ENCODE measurements at places on chromosomes 13 and 19. TPM values are rescaled to one million over a fixed set of nuclear protein-coding genes. Genes with fewer than 3 reads are reported as not detected.

PSG7 gene
- not detected for total RNA-seq

GJB6 gene
- 1.9 TPM for total RNA-seq

DNA sequence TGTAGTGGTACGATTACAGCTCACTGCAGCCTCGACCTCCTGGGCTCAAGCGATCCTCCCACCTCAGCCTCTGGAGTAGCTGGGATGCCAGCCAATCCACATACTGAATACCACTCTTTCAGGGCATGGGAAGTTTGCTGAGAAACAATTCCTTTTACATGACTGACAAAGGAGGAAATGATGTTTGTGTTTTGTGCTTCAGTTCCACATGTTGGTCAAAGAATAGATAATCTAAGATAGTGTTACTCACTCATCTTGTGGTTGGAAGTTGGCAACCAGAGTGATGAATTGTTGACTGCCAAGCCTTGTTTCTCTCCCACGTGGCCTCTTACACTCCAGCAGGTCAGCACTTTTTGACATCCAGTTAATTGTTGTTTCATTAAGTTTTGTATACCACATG, 7.6 kb downstream of the MBD3L2B start:
- DNase-seq: no peak

DNA sequence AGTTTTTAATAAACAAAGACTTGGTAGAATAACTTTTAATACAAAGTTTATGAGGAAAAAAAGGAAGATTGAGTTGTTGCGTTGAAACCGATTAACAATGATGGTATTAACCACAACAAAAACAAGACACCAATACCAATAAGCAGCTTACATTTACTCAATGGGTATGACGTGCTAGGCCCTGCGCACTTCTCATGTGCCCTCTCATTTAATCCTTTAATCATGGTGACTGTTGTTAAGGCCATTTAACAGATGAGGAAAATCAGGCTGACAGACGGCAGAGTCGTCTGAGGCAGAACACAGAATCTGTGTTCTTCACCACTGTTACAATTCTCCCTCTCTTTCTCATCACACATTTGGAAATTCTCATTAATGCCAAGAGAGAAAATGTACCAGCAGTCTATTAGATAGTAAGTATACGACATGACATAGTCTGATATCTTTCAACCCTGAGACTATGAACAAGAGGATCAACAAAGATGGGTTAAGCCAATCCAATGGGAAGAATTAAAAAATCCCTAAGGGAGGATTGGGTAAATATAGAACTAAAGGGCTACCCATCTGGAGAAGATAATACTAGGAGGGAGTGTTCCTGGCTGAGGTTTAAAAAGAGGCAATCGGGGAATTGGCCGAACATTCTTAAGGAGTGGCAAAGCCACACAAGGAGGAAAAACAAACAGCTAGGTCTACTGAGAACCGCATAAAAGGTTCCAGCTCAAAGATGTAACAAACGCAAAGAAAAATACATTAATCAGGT, 54.0 kb downstream of the DOCK9 start:
- DNase-seq: no peak

DNA sequence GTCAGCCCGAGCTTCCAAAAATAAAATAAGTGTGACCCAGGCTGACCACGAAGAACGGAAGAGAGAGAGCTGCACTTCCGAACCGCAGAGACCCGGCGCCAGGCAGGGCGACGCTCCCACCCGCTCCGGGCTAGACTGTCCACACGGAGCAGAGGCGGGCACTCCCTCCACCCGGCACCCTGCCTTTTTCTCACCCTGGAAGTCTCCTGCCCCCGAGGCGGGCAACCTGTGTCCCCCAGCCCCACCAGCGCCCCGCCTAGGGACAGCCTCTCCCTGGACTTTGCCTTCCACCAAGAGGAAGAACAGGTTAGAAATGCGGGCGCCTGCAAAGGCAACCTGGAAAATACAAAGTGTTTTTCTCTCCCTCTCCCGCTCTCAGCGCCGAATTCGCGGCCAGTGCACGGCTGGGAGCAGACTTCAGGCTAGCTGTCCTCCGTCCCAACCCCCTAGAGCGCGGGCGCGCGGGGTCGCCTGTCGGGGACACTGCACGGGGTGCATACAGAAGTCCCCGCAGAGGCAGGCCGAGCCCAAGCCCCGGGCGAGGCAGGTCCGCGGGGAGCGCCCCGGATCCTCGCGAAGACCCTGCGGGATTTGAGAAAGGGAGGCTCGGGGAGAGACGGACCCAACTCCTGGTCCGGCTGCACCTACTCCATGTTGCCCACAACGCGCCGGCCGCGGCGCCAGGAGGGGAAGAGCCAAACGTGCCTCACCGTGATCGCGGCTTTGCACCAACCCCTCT, 845 bp downstream of the SPRY2 start:
- DNase-seq: peak; percentile 67

DNA sequence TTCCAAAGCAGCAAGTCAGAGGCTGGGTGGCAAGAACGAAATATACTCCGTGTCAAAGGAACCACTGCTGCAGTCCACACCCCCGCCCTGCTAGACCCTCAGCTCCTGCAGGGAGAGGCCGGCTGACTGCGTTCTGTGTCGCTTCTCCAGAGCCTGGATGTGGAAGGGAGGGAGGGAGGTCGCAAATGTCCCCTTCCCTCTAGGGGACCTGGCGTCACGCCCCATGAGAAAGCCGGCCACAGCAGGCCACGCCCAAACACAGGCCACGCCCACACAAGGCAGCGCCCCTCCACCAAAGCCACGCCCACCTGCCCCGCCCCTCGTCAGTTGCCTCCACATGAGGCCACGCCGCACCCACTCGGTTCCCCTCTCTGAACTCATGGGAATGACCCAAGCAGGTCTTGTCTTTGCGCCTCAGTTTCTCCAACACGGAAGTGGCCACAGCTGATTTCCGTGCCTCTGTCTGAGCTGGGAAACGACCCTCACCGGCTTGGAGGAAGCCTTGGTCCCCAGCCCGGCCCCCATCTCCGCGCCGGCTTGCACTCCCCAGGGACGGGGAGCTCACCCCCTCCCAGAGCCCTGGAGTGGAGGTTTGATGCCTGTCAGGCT, 38.4 kb upstream of the TCF3 start:
- peak; percentile 34 for DNase-seq

GRCh38 chr19:50050406-50051227, 24.8 kb downstream of the ZNF473 start:
- peak; percentile 97 for DNase-seq

DNA sequence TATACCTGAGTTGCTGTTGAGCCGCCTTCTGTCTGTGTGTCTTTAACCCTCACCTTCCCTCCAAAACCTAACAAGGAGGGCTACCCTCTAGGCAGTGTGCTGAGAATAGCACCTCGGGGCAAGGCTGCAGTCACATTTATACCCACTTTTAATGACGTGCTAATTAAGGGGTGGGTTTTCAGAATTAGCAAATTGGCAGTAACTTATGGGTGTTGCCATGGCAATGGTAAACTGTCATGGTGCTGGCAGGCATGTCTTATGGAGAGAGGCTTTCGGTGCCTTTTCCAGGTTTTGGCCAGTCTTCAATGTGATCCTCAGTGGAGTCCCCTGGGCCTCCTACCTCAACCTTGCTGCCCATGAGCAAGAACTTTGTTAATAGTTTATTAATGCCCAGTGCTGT, 1.2 kb upstream of the PNMA8A start:
- no peak for DNase-seq

DNA sequence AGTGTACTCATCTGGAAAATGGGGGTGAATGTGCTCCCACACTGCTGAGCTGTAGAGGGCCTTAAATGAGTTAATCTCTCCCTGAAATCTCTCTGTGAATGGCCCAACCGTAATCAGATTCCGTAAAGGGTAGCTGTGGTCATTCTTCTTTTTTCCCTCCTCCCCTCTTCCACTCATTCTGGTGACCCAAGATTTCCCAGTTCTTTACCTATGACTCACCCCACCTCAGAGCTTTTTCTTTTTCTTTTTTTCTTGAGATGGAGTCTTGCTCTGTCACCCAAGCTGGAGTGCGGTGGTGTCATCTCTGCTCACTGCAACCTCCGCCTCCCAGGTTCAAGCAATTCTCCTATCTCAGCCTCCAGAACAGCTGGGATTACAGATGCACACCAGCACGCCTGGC, 33.3 kb upstream of the MUC16 start:
- no peak for DNase-seq

DNA sequence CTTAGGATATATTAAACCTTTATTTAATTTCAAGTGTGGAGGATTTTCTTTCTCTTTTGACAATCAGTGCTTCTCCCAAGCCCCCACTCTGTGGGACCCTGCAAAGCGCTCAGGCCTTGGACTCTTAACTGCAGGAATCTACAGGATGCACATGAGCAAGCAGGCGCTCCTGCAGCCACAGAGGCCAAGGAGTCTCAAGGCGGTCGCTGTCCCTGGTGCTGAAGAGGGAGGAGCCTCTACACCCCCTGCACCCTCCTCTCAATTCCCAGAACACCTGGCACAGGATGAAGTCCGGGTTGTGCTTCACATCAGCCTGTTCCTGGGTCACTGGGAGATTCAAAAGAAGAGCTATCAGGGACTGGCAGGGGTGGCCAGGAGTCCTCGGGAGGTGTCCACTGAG, 13.5 kb downstream of the OR10H4 start:
- peak; percentile 39 for DNase-seq
